ENCODE measurements at places on chromosomes 4 and X.

DNA sequence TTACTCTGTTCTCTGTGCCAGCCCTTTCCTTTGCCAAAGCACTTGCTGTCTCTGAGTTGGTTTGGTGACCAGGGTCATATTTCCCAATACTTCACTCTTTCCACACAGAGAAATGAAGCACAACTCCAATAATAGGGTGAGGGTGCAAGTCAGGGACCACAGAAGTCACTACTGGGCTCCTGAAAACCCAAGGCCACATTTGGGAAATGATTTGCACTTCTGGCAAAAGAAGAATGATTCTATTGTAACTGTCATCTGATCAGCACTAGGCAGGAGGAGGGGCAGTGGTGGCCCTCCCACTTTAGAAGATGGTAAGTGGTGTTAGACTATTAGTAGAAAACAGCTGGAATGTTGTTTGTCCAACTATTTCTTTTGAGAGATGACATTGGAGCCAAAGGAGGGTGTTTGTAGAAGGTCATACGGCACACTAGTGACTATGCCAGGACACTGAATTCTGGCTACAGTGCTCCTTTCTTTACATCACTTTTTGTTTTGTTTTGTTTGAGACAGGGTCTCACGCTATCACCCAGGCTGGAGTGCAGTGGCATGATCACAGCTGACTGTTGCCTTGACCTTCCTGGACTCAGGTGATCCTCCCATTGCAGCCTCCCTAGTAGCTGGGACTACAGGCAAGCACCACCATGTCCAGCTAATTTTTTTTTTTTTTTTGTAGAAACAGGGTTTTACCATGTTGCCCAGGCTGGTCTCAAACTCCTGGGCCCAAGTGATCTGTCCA, 10.8 kb upstream of the HADH start:
- DNase-seq = no peak

GRCh38 chr4:174216799-174217272, 66.6 kb downstream of the FBXO8 start:
- no peak for DNase-seq

DNA sequence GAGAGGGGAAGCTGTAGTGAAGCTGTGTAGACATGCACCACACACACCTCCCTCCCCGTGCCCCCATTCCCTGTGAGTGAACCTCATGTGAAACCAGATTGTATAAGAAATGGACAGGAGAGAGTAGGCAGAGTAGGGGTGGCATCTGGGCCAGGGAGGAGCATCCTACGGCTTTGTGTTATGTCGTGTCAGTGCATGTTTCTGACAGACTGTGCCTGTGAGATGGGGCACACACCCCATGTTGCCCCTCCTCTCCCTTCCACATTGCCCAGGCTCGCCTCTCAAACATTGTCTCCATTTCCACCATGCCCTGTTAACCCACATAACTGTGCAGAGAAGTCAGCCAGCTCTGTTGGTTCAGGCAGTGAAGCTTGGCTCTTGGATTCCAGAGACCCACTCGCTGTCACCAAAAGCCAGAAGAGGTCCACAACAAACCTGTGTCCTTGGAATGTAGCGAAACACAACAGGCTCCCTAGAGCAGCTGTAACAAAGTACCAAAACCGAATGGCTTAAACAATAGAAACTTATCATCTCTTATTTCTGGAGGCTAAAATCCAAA, 56.1 kb downstream of the SLC9A6 start:
- DNase-seq = no peak

GRCh38 chr4:4413806-4414205, 26.9 kb downstream of the NSG1 start:
- no peak for DNase-seq

- DNase-seq = no peak
Observed at GRCh38 chr4:104649631-104650030, 154.9 kb upstream of the CXXC4 start.

- DNase-seq = no peak
Observed at GRCh38 chr4:136900696-136901095, 631.6 kb downstream of the PCDH18 start.

DNA sequence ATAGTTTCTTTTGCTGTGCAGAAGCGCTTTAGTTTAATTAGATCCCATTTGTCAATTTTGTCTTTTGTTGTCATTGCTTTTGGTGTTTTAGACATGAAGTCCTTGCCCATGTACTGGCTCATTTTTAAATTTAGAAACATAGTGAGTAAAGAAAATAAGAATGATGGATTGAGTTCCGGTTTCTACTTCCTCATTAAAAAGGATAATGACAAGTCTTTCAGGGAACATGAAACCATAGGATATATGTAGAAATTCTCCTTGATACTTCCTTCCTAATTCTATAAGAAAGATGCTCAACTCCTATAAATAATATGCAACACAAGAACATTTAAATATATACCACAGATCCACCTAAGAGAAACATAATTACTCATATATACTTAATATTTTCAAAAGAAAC, 240.9 kb downstream of the BANK1 start:
- no peak for DNase-seq

- DNase-seq = no peak
Observed at GRCh38 chrX:151153667-151154066, 22.7 kb upstream of the GPR50 start.

GRCh38 chr4:102787096-102787881, 26.5 kb upstream of the MANBA start:
- no peak for DNase-seq

DNA sequence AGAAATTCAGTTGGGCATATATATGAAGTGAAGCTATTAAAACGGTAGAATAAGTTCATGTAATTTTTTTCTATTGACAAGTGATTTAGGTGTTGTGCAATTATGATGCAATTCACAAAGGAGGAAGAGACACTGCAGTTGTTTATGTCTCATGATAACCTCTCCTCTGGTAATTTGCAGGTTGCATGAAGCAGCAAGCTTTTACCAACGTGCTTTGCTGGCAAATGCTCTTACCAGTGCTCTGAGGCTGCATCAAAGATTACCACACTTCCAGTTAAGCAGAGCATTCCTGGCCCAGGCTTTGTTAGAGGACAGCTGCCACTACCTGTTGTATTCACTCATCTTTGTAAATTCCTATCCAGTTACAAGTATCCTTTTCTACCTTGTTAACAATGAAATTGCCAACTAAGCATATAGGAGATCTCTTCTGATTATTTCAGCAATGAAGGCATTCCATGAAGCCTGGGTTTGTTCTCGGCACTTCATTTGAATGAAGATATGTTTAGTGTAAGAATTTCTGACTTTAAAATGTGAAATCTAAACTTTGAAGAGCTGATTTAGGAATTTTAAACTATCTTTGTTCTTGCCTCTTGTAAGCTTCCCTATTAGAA, 3.9 kb downstream of the TMEM33 start:
- DNase-seq = no peak

DNA sequence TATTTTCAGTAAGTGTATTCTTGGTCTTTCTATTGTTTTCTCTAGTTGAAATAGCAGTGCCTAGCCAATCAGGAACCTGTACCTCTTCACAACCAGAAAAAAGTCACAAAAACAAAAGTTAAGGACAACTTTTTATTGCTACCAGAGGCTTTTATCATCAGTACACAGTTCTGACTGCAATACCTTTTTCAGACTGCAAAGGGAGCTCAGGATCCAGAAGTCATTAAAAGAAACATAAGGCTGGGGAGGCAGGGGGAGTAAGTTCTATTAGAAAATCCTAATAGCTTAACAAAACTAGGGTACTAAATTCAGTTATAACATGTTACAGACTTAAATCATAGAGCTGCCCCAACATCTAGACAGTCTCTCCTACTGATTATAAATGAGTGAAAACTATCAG, 28.8 kb downstream of the CCNI start:
- no peak for DNase-seq

DNA sequence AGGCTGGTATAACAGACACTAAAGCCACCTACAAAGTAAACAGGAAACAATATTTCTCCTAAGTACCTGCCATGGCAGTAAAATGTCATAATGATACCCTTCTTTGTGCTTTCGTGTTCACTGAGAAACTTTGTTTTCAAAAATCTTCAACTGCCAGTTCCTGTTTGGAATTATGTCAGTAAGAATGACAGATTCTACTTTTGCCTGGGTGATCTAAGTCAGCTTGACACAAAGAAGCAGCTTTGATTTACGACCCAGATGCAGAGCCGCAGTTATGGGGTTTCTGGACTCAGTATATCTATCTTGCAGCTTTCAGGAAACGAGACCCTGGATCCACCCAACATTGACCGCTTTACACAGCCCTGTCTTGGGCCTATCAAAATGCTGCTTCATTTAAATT, 71.2 kb downstream of the SNX25 start:
- no peak for DNase-seq

DNA sequence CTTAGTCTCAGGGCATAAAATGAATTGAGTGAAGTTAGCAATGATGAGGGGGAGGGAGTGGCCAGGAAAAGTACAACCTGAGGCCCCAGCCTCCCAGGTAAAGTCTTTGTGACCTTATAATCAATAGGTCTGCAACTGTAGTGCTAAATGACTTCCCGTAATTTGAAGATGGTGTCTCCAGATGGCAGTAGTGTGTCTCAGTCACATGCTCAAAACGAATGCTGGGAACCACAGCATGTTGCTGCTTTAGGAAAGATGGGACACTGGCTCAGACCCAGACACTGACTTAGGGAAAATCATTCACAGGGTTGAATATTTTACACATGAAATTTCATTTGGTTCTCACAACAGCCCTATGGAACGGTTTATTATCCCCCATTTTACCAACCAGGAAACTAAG, 10.3 kb downstream of the SRPX2 start:
- no peak for DNase-seq

GRCh38 chrX:109347632-109348031, 134.3 kb downstream of the GUCY2F start:
- no peak for DNase-seq

DNA sequence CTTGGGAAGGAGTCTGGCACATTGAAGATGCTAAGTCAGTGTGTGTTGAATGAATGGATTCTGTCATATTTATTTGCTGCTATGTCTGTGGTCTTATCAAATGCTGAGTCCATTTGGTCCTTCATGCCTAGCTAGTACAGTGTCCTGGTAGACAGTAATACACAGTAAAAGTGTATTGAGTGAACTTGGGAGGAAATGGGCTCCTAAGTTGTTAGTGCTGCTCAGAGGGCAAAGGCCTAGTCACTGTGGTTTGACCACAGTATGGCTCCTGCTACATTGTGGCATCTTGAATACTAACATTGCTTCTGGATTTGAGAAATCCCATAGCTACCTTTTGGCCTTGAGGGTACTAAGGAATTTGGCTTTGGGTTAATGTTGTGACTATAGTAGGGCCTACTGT, 33.9 kb downstream of the MTM1 start:
- DNase-seq = no peak

DNA sequence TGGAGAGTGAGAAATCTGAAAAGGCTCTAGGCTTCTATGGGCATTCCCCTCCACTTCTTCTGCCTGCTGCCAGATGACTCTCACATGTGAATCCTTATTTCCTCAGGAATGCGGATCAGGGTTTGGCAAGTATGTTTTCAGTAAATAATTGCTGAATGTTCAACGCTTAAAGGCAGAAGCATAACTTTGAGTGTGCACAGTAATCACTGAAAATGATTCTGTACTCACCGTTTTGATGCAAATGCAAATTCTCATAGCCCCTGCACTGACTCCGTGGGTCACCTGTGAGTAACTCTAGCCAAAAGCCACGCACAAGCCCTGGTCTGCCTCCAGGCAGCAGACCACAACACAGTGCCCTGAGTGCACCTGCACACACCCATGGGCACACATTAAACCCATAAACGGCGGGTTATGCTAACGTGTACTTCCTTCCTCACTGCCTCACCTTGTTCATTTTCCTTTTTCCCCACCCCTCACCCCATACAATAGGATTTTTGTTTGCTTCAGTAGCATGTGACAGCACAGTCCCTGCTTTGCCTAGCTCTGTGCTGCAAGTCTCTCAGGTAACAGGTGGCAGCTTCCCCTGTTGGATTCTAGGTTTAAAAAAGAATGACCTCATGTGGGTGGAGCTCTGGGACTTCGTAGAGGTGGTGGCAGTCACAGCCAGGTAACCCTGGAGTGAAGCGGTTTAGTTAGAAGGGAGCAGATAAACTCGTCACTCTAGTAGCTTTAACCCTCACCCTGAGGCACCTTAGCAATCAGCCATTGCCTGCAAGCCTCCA, at the start of gene ARHGEF38:
ARHGEF38 (plus strand) TSS at position 656 of the 782 bp plus-strand sequence. CDS start 146 bp downstream, outside the sequence.
- no peak for DNase-seq

GRCh38 chr4:633976-634598, 8.7 kb downstream of the PDE6B start:
- no peak for DNase-seq

- no peak for DNase-seq
Observed at GRCh38 chr4:126859872-126860271, 772.9 kb upstream of the INTU start.

GRCh38 chrX:104854790-104855340, 288.9 kb downstream of the IL1RAPL2 start:
- no peak for DNase-seq

GRCh38 chrX:68908071-68908470, 79.2 kb downstream of the EFNB1 start:
- no peak for DNase-seq

GRCh38 chr4:162849937-162850336, 316.8 kb downstream of the NAF1 start:
- DNase-seq = no peak

DNA sequence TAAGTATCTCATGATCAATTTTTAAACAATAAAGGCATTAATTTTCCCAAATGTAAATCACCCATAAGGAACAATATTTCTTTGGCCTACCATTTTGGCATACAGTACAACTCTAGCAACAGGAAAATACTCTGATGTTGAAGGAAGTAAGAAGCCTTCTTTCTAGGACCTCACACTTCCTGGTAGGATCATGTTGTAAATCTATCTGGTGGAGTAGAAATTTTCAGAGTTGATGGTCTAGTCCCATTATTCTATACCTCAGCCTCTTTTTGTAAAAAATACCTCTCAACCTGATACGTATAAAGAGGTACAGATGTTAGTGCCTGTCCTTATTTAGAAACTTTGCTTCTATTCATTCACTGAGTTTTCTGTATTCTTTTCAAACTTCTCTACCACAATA, 40.2 kb upstream of the GRID2 start:
- no peak for DNase-seq

- DNase-seq = no peak
Observed at GRCh38 chr4:8920969-8921368, 49.3 kb upstream of the HMX1 start.

DNA sequence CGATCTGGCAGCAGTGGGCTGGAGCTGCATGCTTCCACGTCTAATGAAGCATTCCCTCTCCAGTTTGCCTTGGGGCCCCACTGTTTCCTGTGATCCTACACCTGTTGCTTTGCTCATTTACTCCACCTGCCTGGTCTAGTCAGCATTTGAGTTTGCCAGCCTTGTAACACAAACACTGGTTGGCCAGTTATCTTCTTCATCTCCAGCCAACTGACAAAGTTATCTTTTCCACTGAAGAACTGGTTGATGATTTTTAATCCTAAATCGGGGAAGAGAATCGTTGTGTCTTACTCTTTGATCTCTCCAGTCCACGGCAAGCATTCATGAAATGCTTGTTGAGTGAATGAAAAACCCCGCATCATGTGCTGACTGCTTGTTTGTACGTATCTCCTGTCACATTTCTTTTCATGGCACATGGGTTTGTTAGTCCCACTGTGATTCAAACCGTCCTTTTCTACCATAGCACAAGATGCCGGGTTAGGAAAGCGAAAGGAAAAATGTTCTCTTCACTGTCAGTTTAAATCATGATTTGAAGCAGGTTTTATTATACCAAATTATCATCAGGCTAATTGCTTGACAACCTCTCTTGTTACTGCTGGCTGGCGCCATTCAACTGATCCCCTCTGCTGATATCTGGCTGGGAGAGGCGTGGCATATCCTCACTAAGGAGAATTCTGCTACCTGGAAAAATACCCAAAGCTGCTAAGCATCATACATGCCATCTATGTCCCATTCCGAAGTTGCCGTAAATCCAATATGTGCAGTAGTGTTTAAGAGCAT, 144.8 kb downstream of the SHROOM3 start:
- no peak for DNase-seq

- DNase-seq = peak; percentile 24
Observed at GRCh38 chrX:102950908-102951866, 14.1 kb downstream of the RAB40AL start.

All from activated T-helper 1 cell treated with anti-CD3 and anti-CD28 coated beads, Interleukin-2, amount 50 U/mL, for 16 hours (primary cell).